NCI-H2227 treated with DMSO at 0.1 percent for 48 hours (cell line): ENCODE measurements at places on chromosomes 16 and 17.

GRCh38 chr17:37261286-37261685 is 114.5 kb upstream of the C17orf78 start:
- no peak for DNase-seq

GRCh38 chr16:73209190-73209589 is 161.3 kb upstream of the ZFHX3 start:
- no peak for DNase-seq

- no peak for DNase-seq
Measured at GRCh38 chr16:23284584-23284983, 17.5 kb upstream of the SCNN1B start.

DNA sequence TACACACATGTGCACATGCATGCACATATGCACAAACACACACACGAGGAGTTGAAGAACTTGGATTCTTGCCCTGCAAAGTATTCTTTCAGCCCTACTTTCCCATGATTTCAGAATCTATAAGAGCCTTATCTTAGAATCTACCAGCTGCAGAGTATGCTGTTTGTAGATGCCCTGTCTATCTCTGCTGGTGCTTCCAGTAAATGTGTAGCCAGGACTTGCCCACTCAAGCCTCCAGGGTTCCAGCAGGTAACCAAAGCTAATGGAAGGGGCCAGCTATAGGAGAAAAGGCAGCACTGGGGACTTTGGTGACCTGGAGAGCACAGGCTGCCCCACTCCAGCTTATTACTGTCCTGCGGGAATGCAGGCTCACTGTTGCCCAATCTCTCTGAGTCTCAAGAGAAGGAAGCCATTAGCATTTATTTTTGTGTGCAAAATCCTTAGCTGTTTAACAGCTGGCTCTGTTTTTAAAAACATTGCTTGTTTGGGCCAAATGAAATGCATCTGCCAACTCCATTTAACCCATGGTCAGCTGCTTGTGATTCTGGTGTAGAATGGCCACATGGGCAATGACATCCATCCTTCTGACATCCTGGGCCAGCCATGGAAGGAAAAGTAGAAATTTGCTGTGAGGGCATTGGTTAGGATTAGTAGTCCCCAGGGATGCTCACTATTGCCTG is 28.6 kb upstream of the XYLT1 start:
- DNase-seq: no peak

- no peak for DNase-seq
Measured at GRCh38 chr17:17719199-17719940, 38.1 kb downstream of the RAI1 start.

DNA sequence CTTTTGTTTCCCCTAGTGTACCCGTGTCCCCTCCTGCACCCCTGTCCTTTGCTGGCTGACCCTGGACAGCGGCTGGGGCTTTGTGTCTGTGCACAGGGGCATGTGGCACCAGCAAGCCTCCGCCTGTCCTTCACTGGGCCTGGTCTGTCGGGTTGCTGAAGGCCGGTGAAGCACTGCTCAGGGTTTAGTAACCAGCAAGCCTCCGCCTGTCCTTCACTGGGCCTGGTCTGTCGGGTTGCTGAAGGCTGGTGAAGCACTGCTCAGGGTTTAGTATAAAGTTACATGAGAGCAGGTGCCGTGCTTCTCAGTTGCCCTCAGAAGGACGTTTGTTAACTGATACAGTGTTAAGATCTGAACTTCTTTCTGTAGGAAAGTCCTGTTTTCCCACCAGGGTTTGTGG is 33.8 kb downstream of the DEF8 start:
- DNase-seq: no peak

- DNase-seq: no peak
Measured at GRCh38 chr17:2893422-2893914, 97.2 kb downstream of the RAP1GAP2 start.

GRCh38 chr17:74031316-74032090 is 172.0 kb upstream of the RPL38 start:
- no peak for DNase-seq

DNA sequence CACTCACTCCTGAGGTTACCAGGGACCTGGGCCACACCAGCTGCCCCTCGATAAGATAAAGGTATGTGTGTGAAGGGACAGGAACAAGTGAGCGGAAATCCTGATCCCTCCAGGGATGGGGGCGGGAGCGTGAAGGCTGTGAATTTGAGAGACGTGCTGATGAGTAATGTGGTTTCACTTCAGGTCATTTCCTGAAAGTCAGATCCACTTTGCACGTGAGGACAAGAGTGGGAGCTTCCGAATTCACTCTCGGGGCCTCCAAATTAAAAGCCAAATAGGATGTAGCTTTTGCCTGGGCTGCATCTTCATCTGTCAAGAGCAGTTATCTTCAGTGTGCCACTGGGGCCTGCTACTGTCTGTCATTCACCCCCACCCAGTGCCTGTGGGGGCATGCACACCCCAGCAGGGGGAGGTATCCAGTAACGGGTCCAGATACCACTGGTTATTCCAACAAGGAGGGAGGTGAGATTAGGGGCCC is 87.4 kb upstream of the LHX1 start:
- DNase-seq: no peak

DNA sequence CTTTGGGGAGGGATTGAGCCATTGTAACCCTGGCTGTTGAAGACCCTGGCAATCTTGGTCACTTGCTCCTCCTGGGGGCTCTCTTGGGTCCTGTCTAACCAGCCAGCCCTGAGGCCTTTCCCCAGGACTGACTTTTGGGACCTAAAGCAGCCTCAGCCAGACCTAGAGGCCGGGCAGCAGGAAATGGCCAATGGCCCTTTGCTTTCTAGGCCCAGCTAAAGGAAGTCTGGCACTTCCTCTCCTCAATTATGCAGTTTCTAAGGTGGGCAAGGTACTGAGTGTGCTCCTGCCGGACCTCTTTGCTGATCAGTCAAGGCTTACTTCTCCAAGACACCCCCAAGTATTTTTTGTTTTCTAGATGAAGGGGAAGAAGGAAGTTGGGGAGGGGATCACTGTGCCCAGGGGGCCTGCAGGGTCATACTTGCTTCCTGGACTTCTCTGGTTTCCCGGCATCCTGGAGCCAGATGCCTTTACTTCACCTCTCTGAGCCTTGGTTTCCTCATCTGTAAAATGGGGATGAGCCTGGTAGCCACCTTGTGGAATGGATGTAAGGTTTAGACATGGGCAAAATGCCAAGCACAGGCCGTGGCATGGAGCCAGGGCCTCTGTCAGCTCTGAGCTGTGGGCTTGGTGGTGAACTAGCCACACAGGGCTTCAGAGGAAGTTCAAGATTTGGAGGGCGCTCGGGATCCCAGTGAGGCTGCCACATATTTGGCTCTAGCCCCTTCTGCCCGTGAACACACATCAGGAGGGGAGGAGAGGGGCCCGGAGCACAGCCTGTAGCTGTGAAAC is 8.6 kb downstream of the CX3CL1 start:
- DNase-seq: no peak

DNA sequence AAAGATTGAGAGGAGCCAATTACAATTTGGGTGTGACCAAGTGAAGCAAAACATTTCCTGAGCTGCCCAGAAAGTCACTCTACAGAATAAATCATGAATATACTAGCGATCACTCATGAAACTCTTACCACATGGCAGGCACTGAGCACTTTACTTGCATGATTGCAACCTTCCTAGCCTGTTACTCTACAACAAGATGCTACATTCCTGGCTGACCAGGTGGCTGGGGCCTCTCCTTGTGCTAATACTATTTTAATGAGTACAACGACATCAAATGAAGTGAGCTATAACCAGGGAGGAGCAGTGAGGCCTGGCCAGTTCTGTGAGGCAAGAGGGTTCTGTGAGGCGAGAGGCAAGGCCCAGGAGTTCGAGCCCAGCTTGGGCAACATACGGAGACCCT is 75.2 kb downstream of the CPPED1 start:
- no peak for DNase-seq

- DNase-seq: no peak
Measured at GRCh38 chr17:76417499-76418143, 33.2 kb downstream of the SPHK1 start.

DNA sequence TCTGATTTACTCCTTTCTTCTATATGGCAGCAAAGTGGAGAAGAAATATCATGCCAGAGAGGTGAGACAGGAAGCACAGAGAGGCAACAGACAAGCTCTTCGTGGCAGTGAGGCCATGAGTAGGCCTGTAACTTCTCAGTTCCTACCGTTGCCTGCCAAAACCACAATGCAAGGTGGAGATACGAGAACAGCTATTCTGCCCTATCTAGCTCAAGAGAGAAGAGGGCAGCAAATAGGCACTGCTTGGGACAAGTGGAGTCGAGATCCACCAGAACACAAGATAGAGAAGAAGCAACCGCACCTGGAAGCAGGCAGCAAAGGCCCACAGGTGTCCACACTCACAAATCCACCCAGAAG is 24.8 kb downstream of the RANBP10 start:
- no peak for DNase-seq

- DNase-seq: no peak
Measured at GRCh38 chr16:84517366-84517765, 12.9 kb upstream of the MEAK7 start.

DNA sequence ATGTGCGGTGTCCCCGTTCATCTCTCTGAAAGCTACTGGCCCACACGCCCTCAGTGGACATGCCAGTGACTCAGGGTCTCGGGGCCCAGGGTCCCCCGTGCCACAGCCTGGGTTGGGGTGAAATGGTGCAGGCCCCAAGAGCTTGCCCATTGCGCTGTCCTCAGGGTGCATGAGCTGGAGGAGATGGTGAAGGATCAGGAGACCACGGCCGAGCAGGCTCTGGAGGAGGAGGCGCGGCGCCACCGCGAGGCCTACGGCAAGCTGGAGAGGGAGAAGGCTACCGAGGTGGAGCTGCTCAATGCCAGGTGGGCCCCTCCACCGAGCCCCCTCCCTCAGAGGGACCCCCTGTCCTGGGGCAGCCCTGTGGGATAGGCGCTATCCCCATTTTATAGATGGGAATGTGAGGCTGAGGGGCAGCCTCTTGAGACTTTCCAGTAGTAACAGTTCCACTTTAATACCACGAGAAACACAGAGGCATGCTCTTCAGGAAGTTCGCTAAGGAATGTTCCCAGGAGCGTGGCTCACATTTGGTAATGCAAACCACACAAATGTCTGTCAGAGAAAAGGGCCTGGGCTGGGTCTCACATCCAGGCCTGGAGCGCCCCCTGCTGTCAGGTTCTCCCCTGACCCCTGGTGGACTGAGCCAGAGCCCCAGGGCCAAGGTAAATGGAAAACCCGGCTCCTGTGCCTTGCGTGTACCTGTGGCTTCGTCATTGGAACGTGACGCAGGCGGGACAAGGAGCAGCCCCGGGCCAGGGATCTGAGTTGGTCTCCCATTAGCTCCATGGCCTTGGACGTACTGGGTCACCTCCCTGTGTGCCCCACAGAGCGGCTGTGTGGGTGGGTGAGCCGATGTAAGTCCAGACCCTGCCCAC is 133.7 kb downstream of the RAB11FIP4 start:
- no peak for DNase-seq

- no peak for DNase-seq
Measured at GRCh38 chr16:47196457-47196856, 52.7 kb upstream of the NETO2 start.

DNA sequence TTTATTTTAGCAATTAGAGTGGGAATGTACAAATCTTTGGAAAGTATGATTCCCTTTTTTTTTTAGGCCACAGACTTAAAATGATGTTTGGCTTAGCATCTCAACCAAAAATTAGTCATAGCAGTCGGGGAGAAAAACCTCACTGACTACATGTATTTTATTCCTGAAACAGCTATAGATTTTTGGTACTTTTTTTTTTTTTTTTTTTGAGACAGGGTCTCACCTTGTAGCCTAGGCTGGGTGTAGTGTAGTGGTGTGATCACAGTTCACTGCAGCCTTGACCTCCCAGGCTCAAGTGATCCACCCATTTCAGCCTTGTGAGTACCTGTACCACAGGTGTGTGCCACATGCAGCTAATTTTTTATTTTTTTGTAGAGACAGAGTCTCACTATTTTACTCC is 23.4 kb downstream of the RNFT1 start:
- DNase-seq: no peak

DNA sequence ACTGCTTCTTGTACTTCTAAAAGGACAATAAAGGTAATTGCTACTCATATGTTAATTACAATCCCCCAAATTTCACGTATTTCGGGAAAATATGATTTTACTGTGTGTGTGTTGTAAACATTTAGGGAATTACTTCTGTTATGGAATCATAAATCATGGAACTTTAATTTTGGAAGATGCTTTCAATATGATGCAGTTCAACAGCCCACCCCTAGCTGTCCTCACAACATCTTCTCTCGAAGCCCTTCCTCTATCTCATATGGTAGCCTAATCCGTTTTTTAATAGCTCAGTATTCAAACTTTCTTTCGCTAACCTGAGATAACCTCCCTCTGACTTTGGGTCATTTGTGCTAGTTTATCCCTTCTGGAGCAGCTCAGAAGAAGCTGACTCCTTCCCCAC is 78.4 kb downstream of the ANKFN1 start:
- no peak for DNase-seq

DNA sequence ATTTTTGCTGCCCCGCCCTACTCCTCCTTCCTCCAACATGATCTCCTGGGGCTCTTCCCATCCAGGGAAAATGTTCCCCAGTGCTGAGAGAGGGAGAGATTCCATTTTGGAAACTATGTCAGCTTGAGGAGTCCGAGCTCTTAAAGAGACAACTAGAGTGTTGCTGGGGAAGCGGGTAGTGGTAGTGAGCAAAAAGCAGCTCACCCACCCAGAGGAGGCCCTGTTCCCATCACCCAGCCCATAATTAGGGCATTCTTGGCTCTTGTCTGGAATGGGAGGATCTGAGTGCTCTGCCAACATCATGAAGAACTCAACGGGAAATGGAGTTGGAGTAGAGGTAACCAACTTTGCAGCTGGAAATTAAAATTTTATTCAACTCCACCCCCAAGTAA is 9.1 kb upstream of the MSL1 start:
- DNase-seq: no peak

GRCh38 chr16:15757630-15758251 is 99.1 kb downstream of the MYH11 start:
- DNase-seq: no peak

DNA sequence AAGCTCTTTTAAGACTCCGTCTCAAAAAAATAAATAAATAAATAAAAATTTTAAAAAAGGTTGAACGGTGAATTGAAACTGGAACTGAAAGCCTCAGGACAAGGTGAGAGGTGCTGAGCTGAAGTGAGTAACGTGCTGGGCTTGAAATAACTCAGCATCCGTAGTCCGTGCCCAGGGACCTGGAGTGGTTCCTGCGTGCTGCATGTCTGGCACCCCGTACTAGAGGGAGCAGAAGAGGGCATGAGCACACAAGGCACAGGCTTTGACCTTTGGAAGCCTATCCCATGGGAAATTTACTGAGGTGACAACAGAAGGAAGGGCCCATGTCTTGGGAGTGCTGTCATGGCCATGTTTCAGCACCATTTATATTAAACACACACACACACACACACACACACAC is 4.5 kb upstream of the MEIOB start:
- DNase-seq: no peak

DNA sequence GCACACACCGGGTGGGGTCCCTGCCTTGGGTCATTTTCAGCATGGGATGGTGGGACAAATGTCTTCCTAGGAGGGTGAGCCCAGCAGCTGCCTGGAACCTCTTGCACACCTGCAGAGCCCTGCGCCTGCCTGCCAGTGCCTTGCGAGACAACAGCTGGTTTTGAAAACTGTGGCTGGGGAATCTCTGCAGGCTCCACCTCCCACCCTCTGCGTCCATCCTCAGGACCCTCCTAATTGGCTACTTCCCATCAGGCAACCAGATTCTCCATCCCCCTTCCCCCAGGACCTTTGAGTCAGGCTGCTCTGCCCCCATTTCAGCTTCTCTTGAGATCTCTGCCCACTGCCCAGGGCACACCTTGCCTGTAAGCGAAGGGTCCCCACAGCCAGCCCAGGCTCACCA is 26.6 kb downstream of the PEMT start:
- no peak for DNase-seq

- no peak for DNase-seq
Measured at GRCh38 chr17:41082626-41083025, 1.3 kb upstream of the KRTAP4-7 start.

GRCh38 chr17:77619851-77620250 is 338.7 kb upstream of the TNRC6C start:
- DNase-seq: no peak
